GM04504 (cell line): ENCODE measurements at places on chromosomes 1 and 21.

DNA sequence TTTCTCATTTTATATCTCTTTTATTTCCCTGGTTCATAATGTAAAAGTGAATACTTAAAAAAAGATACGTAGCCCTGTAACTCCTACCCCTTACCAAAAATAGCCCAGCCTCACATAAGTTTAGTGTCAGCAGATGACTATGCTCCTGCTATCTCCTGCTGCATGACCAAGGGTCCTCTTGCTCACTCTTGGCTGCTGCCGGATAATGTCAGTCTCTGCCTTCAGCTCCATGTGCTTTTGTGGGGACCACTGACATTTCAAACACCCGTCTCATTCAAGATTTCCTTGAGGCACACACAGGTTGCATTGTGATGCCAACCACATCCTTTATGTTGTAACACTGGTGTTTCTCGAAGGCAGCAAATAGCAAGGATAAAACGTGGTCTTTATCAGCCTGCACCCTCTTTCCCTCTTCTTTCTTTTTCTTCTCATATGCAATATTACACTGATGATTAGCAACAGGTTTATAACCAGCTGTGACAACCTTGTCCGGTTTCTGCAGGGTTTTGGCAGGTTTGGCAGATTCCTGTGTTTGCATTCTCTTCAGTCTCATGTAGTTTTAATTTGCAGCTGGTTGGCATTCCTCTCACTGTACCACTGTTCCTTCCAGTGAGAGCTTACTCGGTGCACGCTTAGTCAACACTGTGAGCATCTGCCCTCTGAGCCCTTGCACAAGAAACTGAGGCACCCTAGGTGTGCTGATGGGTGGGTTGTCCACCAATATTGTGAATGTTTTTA, 62.2 kb downstream of the ZNF684 start:
- DNase-seq = no peak

- no peak for DNase-seq
These were observed 40.2 kb downstream of the PIK3CD start for GRCh38 chr1:9691691-9692090.

- no peak for DNase-seq
These were observed 559.9 kb downstream of the RWDD3 start for GRCh38 chr1:95793893-95794292.

DNA sequence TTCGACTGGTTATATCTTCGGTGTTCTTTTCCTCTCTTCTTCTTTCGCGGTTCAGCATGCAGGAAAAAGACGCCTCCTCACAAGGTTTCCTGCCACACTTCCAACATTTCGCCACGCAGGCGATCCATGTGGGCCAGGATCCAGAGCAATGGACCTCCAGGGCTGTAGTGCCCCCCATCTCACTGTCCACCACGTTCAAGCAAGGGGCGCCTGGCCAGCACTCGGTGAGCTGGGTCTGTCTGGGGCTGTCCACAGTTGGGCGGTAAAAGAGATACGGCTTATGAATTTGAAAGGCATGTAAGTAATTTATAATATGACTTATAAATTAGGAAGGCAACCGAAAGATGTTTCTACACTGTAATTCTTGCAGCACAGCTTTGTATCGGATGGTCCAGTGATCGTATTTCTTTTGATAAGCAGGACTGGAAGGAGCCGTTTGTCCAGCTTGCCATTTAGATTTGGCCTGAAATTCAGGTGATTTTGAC, 334 bp downstream of the CTH start:
- DNase-seq = no peak

GRCh38 chr1:34824817-34825454, 32.1 kb downstream of the GJA4 start:
- no peak for DNase-seq

DNA sequence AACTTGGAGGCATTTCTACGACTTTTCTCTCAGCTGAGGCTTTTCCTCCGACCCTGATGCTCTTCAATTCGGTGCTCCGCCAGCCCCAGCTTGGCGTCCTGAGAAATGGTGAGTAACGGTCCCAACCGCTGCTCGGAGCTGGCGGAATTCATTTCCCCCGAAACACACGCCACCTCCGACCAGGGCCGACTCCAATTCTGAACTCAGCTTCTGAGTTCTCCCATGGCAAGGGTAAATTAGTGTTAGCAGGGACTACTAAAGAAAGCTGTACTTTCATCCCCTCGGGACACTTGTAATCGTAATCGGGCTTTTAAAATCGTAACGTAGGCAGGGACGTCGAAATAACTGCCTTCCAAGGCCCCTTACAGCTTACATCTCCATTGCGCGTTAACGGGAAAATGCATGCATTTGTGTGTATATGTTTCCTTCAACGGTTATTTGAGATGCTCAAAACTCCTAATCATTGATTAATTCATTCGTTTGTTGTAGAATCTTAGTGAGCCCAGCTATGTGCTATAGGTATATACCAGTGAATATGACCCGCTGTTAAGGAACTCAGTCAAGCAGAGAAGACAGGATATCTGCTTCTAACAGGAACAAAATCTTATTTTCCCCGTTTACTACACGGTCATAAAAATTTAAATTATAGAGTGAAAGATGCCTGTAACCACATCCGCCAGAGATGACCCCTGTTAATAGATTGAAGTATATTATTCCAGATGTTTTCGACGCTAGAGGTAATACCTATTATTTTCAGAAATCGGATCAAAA, 472 bp downstream of the DTL start:
- DNase-seq = no peak

DNA sequence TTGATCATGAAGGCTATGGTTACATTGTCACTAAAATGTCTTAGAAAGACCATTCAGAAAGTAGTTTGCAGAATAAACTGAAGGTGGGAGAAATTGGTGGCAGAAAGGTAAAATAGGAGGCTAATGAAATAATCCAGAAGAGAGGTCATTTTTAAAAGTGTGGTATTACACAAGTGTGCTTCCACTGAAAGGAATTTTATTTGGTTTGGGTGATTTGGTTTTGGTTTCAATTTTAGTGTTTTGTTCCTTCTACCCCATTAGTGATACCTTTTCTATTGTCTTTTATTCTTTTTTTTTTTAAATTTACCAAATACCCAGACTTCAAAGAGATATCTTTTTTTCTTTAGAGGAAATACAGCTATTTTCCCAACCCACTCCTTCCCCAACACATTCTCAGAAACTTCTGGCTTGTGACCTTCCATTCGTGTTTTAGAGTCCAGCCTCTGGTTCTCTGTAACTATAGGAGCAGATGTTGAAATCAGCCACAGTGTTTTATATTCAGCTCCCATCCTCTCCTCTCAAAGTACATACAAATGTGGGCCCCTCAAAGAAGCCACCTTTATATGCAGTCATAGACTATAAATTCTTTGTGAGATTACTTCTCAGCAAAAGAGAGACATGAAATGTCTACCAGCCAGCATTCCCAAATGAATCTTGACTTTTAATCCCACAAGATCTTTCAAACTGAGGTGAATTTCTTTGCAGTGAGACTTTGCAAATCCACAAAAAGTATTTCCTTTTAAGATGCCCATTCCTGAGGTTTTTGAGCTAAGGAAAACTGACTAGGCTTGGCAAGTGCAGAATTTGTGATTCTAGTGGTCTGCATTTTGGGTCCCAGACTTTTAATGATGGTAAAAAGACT, 42.0 kb upstream of the PALMD start:
- no peak for DNase-seq

DNA sequence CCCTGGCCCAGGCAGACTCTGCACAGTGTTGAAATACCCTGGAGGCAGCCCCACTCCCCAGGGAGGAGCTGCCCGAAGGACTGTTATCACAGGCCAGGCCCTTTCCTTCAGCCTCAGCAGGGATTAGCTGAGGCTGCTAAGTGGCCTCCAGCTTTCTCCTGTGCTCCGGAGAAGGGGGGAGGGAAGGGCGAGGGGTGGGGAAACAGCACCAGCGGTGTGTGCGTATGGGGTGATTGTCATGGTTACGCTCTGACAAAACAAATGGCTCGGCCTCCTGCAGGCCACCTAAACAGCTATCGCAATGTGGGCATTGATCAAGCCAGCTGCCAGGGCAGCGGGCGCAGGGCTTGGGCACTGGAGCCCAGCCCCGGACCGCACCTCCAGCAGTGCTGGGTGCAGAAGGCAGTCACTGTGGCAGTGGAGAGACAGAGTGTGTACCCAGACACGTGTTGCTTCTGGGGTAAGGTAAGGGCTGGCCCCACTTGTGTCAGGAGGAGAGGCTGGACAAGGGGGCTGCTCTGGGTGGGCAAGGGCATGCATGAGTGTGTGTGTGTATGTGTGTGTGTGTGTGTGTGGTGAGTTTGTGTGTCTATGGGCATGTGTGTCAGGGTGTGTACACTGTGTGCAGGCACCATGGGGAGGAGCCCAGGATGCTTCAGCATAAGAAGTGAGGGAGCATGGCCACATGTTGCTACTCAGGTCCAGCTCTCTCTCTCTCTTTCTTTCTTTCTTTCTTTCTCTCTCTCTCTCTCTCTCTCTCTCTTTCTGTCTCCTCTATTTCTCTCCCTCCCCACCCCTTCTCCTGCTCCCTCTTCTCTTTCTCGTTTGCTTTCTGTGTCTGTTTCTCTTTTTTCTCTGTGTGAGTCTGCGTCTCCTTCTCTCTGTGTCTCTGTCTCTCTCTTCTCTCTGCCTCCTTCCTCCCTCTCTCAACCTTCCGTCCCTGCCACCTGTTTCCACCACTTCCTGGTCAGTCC, at the start of gene VWA5B1:
VWA5B1 (plus strand) TSS at position 252 of the 974 bp plus-strand sequence. CDS start 19,727 bp downstream, outside the sequence.
- DNase-seq = no peak

DNA sequence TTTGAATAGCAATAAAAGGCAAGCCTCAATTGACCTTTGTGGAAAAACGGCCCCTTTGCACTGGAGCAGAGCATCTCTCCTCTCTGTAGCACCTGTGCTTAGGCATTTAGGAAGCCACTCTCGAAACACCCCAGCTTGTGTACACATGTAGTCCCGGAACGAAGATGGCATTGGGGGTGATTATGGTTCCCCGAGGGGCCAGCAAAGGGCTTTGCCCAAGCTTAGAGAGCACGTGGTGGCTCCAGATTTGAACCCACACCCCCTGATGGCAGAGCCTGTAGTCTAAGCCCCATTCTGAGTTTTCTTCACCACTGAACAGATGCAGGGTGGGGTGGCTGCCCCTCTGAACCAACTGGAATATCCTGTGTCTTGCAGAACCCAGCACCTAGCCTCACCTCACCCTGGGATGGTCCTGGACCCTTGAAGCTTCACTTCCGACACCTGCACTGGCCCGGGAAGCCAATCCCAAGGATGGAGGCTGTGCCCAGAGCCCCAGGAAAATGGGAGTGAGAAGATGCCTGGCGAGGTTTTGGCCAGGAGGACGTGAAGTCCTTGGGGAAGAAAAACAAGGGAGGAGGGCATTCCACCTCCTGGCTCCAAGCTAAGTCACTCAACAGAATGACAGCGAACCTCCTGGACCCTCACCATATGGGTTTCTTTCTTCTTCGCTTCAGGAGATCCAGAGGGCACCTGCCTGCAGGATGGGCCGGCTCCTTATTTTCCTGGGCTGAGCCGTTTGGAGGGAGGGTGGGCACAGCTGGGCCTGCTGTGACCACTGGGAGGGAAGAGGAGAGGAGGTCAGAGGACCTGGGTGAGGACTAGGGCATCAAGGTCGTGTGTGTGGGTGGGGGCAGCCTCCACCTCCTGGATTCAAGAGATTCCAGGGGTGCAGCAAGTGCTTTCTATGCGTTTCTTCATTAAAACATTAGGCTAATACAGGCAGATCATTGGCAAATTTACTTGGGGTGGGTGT, 37.7 kb downstream of the IGFN1 start:
- DNase-seq = no peak
